Cortex of kidney (tissue), 1 donor: ENCODE measurements at places on chromosomes 11 and 22.

DNA sequence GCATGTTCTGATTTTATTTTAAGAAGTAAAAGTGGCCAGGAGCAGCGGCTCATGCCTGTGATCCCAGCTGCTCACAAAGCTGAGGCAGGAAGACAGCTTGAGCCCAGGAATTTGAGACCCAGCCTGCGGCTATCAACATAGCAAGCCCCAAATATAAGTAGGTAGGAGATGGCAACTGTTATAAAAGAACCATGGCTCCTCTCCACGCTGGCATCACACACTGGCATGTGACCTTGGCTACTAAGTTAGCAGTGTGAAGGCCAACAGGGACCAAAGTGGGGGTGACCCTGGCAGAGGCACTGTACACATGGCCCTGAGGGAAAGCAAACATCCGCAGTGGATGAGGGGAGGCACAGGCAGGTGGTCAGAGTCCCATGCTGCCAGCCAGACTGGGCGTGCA lies 33.0 kb downstream of the TPST2 start:
- DNase-seq = no peak

GRCh38 chr11:109507836-109508561 lies 86.0 kb downstream of the C11orf87 start:
- no peak for DNase-seq

DNA sequence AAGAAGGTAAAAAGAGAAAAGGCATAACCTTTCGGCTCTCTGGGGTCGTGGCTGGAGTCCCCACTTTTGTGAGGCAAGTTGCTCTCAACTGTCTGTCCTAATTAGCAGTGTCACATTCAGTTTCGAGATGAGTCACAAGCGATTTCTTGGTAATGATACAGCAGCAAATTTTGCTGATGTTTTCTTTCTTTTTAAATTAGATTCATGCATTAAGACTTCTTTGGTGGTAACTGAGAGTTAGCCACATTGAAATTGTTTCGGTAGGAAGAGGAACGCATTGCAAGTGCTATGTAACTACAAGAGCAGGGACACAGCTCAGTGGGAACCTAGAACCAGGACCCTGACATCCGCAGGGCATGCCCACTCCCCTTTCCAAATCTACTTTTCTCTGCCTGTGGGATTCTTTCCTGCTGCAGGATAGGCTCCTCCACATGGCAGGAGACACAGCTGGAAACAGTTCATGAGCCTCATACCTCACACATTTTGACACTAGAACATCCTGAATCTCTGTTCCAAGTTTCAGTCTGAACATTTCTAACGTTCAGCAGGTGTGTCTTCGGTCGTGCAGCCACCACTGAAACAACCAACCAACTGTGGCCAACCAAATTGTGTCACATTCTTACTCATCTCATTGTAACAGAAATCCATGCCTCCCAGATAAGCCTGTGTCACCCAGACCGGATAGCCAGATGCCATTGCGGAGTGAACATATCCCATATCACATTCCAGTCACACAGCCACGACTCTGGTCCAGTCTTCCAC lies 987.6 kb downstream of the NTM start:
- DNase-seq = no peak

DNA sequence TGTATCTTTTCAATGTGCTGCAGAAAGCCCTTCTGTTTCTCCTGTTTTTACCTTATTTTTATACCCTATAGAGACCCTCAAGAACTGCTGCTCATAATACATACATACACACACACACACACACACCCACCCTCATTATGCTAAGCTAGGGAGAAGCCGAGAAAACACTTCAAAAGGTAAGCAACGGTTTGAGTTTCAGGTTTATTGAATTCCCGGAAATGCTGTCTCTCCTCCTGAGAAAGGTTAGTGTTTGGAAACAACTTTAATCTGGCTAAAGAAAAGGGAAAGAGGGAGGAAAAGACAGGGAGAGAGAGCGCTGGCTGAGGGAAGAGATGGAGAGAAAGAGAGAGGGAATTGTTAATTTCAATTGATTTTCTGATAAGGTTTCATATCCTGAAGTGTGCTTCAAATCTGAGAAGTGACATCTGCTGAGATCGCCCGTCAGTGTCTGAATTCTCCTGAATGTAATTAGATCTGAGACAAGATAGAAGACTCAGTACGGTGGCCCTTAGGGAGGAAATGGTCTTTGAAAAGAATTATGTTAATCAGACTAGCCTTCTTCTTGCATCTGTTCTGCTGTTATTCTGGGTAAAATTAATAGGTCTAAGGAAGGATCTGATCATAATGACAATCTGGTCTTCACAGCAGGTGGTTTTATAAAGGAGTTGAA lies 169.1 kb downstream of the NXPE2 start:
- DNase-seq = no peak

GRCh38 chr11:85752201-85752889 lies 58.6 kb downstream of the SYTL2 start:
- DNase-seq = no peak

DNA sequence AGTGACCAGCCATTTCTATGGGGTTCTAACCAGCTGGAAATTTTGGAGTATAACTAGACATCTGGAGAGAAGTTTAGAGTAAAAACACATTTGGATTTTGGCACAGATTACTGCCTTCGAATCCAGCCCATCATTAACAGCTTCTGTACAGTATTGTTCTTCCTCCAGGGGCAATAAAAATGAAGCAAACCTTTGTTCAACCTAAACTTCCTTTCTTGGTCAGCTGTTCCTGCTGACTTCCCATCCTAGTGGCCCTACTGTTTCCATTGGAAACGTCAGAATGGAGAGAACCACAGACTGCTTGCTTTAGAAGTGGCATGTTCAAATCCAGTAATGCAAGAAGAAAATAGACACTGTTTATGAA lies 203.7 kb upstream of the MTMR2 start:
- DNase-seq = no peak

GRCh38 chr11:60457576-60457975 lies 1.9 kb downstream of the MS4A1 start:
- no peak for DNase-seq

DNA sequence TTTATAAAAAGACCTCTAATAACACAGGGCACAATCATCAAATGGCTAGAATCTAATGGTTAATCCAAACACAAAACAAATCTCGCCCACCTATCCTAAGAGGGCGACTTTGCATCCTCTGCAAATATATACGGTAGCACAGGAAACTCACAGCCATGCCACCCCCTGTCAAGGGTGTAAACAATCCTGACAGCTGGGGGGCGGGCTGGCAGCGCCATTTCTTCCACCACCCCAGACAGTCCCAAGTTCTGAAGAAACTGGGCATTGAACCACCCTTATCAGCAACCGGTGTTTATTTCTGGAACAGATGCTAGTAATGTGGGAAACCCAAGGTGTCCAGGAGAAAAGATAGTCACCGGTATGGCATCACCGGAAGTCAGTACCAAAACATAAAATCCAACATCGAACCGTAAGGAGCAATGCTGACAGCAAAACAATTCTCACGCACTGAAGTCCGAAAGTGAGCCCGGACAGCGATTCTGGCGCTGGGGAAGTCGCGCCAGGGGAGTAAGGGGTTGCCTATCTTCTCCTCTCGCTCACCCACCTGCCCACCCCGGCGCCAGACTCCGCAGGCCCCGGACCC lies 825 bp downstream of the FBXO3 start:
- no peak for DNase-seq
